NCI-H446 (cell line): ENCODE measurements at places on chromosomes 1 and 21.

DNA sequence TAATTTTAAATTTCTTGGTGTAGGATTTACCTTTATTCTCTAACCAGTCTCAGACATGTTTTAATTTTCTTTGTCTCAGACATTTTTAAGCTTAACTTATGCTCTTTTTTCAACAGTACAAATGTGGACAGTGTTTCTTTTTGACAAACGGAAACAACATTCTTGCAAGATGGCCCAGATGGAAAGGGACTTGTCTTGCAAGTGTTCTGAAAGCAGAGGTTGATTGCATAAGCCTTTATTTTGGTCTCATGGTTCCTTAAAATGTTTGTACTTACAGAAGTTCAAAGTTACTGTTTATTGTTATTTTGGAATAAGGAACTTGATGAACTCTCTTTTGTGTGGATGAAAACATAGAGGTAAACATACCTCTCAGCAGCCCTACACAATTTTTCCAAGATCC is 22.9 kb downstream of the SMAP2 start:
- no peak for DNase-seq

- DNase-seq, result peak; percentile 72
Observed at GRCh38 chr1:243345205-243345604, 89.4 kb downstream of the SDCCAG8 start.

DNA sequence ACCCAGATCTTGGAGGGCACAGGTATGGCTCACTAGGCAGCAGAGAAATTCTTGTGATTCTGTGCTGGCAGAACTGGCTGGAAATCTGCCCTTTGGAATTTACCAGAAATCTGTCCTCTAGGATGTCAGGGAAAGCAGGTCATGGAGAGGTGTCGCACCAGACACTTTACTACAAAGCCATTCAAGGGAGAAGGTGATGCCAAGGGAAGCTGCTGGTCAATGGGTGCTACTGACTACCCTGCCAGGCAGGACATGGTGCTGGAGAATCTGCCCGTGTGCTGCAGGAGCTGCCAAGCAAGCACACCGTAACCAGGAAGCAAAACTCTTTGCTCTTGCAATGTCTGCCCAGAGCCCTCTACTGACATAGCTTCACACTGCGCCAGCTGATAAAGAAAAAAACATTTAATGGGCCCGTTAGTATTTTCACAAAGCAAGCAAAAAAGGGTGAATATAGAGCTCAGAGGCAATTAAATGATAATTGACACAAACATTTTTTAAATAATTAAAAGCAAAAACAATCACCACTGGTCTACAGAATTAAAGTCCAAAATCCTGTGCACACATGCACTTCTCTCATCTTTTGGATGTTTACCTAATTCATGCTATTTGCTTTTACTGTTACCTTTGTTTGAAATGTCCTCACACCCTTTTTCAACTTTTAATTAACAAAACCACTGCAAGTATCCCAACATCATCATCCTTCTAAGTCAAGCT is 7.2 kb upstream of the FBXO28 start:
- no peak for DNase-seq

GRCh38 chr1:225825078-225825477 is 15.2 kb downstream of the EPHX1 start:
- DNase-seq, result no peak

DNA sequence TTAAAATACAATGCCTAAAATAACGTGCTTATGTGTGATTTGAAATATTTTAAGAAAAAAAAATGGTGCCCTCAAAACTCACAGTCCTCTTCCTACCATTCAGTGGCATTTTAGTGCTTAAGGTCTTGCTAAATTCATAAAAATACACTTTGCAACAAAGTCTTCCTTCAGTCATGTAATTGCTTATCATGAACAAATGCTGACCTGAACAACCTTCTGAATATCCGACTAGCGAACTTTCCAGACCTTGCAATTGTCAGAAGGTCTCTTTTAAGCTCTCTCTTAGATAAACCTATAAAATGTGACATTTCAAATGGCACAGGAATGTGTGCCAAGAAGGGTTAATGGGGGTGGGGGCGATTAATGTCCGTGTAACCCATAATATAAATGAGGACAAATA is 858 bp downstream of the BRINP3 start:
- no peak for DNase-seq

DNA sequence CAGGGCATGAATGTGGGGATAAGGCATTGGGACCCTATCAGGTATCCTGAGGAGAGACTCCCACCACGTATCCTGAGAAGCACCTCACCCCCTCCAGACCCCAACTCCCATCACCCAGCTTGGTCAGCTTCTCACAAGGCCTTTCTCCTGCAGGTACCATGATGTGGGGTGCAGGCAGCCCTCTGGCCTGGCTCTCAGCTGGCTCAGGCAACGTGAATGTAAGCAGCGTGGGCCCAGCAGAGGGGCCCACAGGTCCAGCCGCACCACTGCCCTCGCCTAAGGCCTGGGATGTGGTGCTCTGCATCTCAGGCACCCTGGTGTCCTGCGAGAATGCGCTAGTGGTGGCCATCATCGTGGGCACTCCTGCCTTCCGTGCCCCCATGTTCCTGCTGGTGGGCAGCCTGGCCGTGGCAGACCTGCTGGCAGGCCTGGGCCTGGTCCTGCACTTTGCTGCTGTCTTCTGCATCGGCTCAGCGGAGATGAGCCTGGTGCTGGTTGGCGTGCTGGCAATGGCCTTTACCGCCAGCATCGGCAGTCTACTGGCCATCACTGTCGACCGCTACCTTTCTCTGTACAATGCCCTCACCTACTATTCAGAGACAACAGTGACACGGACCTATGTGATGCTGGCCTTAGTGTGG is 1.3 kb downstream of the GPR3 start:
- DNase-seq, result no peak

DNA sequence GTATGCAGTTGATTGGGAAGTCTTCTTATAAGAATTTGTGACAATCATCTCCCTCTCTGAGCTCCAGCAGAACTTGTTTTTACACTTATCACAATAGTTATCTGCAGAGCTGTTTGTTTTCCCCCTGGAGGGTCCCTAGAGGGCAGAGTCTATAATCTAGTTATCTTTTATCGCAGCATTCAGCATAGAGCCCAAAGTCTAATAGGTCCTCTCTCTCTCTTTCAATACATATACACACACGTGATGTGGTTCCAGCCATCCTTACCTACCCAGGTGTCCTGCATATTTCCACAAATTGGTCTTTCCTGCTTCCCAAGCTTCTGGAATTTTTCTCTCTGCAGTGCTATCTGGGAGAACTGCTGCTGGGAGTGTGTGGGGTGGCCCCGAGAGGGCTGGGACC is 229.6 kb upstream of the KIAA0040 start:
- DNase-seq, result no peak

GRCh38 chr1:156228501-156228900 is 13.5 kb upstream of the BGLAP start:
- no peak for DNase-seq

DNA sequence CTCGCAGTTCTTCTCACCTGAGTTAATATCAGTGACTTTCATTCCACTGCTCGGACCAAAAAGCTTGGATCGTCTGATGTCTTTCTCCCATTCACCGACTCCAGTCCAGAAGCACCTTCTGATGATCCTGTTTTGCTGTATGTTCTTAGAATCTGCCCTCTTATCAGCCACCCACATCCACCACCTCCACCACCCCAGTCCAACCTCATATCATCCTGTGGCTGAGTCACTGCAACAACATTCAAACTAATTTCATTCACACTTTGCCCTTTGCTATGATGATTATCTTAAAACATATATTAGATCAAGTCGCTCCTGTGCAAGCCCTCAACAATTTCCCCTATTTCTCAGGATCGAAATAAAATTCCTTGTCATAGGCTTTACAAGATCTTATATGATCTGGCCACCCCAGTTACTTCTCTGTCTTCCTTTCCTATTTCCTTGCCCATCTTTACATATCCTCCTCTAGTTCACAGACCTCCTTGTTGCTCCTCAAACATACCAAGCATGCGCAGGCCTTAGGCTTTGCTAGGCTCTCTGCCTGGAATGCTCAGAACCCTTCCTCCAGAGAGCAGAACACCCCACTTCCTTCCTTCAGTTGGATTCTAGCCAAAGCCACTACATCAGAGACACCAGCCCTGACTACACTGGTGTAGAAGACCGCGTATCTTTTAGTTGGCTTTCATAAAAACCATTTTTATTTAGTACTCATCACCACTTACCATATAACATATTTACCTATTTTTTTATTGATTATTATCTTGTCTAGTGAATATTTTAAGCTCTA is 335.7 kb upstream of the GREM2 start:
- DNase-seq, result no peak

DNA sequence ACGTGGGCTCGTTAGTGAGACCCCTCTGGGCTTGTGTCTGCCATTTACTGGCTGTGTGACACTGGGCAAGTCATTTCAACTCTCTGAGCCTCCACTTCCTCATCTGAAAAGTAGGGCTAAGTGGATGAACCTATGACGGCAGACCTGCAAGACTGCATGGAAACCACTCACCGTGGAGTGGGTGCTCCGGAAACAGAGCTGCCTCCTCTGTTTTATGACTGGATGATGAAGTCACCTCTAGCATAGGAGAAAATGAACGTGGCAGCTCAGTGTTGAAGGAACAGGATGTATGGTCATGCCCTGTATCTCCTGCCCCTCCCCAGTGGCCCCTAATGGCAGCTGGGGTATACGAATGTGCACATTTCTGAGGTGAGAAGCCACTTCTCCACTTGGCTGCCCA is 40.5 kb downstream of the STPG1 start:
- DNase-seq, result no peak

- no peak for DNase-seq
Observed at GRCh38 chr21:31253684-31254083, 90.4 kb downstream of the TIAM1 start.

- DNase-seq, result no peak
Observed at GRCh38 chr1:232658386-232658785, 28.5 kb upstream of the SIPA1L2 start.

DNA sequence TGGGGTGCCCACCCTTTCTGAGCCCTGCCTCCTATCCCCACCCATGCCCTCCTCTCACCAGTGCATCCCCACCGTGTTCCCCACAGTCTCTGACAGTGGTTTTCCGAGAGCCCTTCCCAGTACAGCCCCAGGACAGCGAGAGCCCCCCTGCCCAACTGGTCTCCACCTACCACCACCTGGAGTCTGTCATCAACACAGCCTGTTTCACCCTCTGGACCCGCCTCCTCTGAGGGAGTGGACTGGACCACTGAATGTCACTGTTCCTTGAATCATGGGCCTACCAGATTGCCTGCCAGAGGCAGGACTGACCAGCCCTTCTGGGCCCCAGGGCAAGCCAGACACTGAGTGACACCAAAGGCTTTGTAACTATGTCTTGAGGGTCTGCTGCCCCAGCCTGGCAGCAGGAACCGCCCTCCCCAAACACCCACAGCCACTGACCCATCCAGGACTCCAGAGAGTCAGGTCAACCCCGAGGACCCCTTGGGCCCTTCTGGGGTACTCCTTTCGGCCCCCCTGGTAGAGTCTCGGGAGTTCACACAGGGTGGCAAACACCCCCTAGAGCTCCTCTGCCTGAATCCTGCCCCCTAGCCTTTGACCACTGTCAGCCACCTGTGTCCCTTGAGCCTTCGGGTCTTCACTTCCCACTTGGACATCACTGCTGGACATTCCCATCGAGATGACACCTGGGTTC is 3.3 kb downstream of the HYI start:
- DNase-seq, result no peak

GRCh38 chr1:163772246-163772645 is 450.5 kb downstream of the NUF2 start:
- no peak for DNase-seq

- DNase-seq, result no peak
Observed at GRCh38 chr1:159152031-159152430, 19.4 kb upstream of the CADM3 start.

DNA sequence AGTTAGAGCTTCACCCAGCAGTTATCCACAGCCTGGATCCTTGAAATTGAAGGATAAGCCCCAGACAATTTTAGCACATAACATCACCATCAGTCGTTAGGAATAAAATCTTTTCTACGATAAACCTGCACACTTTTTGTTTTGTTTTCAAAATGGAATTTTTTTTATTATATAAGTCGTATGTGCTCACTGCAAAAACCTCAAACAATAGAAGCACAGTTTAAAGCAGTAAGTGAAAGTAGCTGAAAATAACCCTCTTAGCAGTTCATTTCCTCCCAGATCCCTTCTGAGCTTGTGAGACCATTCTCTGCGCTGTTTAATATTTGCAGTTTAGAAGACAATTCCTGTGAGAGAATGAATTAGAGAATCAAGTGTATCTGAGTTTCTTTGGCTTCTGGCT is 38.3 kb downstream of the ELK4 start:
- no peak for DNase-seq

DNA sequence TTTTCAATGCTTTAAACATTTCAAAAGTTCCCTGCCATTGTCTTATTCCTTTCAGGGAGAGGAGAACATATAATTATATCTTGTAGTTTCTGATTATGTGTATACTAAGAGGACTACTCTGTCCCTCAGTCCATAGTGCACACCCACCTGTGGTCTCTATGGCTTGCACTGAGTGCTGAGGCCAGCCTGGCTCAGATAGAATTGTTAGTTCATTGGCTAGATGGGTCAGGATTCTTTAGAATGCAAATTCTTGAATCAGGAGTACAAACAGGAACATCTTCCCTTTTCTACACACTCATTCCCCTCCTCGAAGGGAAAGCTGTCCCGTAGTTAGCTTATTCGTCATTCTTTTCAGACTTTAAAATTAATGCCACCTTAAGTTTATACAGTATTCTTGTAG is 8.2 kb downstream of the BACH1 start:
- DNase-seq, result no peak

DNA sequence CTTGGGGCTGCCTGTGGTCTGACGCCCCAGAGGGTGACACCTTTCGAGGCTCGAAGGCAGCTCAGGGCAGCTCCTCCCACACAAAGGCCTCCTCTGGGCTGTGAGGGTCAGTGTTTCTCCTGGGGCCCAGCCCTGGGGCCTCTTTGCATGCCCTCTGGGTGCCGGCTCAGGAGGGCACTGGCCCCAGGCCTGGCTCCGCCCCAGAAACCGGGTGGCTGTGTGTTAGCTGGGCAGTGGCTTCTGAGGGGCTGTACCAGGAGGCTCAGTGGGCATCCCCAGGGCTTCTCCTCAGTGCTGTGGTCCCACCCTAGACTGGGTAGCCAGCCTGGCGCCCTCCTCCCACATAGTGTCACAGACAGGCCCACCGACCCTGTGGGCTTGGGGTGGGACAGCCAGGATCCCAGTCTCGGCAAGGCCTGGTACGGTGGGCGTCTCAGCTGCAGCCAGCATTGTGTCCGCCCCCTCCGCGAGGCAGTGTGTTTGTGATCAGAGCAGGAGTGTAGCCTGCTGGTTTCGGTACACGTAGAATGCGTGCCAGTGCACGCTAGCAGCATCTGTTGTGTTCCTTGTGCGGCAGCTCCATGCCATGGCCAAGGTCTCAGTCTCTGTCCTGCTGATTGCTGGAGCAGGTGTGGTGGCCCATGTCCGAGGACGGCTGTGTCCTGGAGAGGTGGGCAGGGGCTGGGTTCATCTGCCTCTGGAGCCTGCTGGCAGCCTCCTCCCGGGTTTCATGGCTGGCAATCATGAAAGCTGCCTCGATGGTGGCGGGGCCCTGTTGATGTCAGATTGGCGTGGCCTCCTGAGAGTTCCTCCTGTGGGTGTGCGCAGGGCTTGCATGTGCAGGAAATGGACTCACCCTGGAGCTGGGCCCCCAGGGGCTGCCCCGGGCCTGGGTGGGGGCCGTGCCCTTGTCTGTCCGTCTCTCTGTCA is 28.0 kb downstream of the RRP1 start:
- no peak for DNase-seq
